ENCODE measurements at places on chromosomes 12 and 14.

- DNase-seq, result peak; percentile 62
Observed at GRCh38 chr14:52790756-52791222, 618 bp downstream of the GNPNAT1 start.

DNA sequence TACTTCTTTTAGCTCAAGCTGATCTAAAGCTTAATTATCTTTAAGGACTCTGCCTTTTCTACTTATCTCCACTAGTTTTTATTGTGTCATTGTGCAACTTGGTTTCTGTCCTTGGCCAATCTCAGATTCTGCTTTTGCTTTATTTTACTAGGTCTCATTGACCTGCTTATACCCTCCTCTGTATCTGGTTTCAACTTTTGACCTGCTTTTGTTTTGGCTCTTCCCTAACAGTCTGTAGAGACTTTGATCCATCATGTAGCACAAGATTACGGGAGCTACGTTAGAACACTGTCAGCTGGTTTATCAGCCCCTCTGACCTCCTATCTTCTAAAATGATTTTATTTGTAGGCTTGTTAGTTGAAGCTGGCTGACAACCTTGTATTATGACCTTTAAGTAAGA lies 43.6 kb downstream of the ZCRB1 start:
- no peak for DNase-seq

DNA sequence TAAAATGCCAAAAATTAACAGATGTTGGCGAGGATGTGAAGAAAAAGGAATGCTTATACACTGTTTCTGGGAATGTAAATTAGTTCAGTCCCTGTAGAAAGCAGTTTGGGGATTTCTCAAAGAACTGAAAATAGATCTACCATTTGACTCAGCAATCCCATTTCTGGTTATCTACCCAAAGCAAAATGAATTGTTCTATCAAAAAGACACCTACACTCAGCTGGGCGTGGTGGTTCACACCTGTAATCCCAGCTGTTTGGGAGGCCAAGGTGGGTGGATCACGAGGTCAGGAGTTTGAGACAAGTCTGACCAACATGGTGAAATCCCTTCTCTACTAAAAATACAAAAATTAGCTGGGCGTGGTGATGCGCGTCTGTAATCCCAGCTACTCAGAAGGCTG lies 279.3 kb upstream of the PDE3A start:
- DNase-seq, result no peak

GRCh38 chr12:74889563-74890236 lies 319.9 kb downstream of the KCNC2 start:
- DNase-seq, result no peak

GRCh38 chr12:132049876-132050275 lies 94.2 kb downstream of the DDX51 start:
- DNase-seq, result no peak

- no peak for DNase-seq
Observed at GRCh38 chr12:67925552-67925951, 63.7 kb upstream of the IFNG-AS1 start.

DNA sequence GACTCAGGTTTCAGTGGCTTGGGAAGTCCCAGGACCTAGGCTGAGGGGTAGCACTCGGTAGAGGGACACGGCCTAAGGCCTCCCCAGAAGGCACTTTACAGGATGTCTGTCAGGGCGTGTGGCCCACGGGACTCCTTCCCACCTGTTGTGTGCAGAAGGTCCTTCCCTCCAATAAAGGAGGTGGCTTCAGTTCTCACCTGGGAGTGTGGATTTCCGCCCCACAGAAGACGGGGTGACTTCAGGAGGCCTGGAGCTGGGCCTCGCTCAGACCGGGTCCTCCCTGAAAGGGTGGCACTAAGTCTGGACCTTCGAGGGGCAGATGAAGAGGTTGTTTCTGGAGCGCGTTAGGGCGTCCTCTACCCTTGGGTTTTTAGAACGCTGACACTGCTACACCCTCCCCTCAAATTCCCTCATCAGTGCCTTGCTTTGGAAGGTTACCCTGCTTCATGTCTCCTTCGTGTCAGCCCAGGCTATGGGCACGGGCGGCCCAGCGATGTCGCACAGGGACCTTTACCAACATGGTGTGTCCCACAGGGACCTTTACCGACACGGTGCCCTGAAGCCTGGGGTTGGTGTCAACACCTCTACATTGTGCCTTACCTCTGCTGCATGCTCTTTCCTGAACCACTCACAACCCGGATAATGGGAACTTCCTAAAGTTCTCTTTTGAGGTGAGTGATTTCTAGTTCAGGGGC lies 7.1 kb downstream of the SLC6A12 start:
- no peak for DNase-seq

- no peak for DNase-seq
Observed at GRCh38 chr12:20125276-20125798, 243.0 kb upstream of the PDE3A start.

- DNase-seq, result no peak
Observed at GRCh38 chr14:87756661-87757060, 236.3 kb downstream of the GALC start.

DNA sequence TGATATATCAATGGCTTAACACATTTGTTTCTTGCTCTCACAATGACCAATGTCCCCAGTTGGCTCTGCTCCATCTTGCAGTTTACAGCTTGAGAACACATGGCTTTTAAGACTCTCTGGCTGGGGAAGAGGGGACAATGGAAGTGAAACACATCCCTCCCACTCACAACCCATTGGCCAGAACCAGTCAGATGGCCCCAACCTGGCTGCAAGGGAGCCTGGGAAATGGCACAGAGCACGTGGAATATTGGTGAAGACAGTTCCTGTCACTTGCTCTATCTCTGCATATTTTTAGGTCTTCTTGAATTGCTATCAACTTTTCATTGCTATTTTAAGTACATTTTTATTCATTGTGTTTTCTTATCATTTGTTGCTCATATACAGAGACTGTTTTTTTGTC lies 345.4 kb downstream of the MED13L start:
- no peak for DNase-seq

- no peak for DNase-seq
Observed at GRCh38 chr12:98821866-98822265, 176.8 kb downstream of the APAF1 start.

GRCh38 chr12:66697404-66697803 lies 18.5 kb upstream of the GRIP1 start:
- no peak for DNase-seq

GRCh38 chr12:74552201-74552600 lies 14.6 kb downstream of the ATXN7L3B start:
- no peak for DNase-seq

- DNase-seq, result no peak
Observed at GRCh38 chr12:80979816-80980215, 42.1 kb upstream of the LIN7A start.

DNA sequence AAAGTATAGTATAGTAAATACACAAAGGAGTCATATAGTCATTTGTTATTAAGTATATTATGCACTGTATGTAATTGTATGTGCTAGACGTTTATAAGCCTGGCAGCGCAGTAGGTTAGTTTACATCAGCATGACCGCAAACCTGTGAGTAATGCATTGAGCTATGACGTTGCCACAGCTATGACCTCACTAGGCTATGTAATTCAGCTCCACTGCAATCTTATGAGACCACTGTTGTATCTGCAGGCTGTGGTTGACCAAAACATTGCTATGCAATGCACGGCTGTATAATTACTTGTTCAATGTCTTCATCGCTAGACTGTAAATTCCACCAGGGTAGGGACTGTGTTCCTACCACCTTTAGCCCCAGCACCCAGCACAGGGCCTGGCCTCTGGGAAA lies 53.2 kb upstream of the VASH1 start:
- no peak for DNase-seq

- DNase-seq, result no peak
Observed at GRCh38 chr12:57718641-57719528, 19.7 kb downstream of the AGAP2 start.

- DNase-seq, result no peak
Observed at GRCh38 chr12:76190299-76190698, 105.8 kb upstream of the NAP1L1 start.

- DNase-seq, result no peak
Observed at GRCh38 chr12:106072751-106073150, 66.0 kb downstream of the NUAK1 start.

DNA sequence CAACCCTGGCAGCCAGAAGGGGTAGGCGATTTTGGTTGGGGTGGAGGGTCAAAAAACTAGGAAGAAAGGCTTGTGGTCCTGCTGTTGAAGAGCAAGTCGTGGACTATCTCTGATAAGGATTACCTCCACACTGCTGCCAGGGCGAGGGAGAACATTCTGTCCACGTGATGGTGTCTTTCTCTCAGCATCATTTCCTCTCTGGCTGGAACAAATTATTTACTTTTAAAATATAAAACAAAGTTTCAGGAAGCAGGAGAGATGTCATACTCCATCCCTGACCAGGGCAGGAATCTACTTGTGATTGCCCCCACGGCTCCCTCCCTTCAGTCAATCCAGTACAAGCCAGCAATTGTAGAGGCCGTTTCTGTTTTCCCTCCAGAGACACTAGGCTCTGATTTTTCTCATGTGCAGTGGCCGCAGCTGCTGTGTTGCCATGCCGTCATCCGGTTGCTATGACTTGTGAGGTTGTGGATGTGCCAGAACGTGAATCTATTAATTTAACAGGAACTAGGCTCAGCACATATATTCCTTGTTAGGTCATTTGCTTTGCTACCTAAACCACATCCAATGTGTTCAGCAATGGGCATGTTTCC lies 61.5 kb upstream of the PTGR2 start:
- no peak for DNase-seq

- no peak for DNase-seq
Observed at GRCh38 chr12:65443038-65443437, 164.6 kb downstream of the MSRB3 start.

- DNase-seq, result no peak
Observed at GRCh38 chr12:8629486-8630033, 16.9 kb upstream of the AICDA start.

DNA sequence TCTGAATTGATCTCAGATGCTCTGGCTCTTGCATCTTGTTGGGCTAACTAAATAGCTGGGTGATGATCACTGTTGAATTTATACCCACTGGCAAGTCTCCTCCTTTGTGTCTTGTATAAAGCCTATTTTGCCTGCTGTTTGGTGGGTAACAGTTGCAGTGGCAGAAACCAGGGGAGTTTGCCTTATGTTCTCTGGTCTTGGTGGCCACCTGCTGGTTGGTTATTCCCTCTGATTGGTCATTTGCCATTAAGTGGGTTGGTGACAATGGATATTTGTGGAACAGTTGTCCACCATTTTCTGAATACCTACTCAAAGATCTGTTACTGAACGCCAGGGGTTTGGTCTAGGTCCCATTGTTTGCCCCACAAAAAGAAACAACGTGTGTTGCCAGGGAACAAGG lies 52.1 kb downstream of the AVPR1A start:
- no peak for DNase-seq

- DNase-seq, result no peak
Observed at GRCh38 chr14:39875028-39875427, 442.8 kb upstream of the FBXO33 start.

DNA sequence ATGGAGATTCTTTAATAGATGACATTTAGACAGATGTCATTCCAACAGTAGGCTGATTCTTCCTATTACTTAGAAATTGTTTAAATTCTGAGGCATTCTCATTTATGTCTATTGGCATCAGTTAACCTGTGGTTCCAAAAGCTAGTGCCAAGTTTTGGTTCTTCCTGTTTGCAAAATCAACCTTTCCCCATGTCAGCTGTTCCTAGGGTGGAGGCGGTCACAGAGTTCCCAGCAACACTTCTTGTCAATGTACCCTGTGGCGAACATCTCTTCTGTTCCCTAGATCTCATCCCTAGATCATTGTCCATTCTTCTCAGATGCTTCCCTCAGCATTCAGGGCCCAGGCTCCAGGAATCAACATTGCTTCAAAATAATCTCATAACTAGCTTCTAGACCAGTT lies 140.9 kb downstream of the PHLDA1 start:
- DNase-seq, result no peak

GRCh38 chr12:114933428-114934160 lies 249.6 kb upstream of the TBX3 start:
- no peak for DNase-seq

DNA sequence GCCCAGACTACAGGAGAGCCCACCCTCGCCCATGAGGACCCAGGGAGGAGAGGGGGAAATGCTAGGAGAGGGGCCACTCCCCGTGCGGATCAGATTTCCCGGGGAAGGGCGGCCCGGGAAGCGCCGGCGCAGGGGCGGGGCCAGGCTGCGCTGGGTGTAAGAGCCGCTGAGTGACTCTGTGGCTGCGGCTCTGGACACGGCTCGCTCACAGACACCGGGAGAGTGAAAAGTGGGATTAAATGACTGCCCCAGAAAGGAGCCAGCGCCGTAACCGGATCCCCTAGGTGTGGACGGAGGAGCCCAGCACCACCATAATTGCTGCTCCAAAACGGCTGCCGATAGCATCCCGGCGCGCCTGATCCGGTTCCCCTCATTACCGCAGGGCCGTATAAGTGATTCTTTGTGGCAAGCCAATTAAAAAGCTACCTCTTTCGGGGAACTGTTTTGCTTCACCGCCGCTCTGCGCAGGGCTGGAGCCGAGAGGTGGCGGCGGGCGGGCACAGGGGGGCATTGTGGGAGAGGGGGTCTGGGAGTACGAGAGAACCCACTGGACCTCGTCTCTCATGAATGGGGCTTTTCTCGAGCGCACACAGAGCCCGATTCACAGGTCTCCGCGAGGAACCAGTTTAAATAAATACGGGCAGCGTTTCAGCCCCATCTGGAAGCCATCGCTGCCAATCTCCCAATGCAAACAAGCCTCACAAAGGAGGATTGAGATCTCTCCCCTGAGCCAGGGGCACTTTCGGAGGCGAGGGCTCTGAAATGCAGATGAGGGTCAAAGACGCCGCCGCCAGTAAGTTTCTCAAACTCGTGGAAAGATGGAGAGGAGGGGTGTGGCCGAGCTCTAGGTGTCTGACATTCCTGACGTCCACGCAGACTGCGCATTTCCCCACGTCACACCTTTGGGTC lies 2.5 kb downstream of the COL2A1 start:
- peak; percentile 85 for DNase-seq

- no peak for DNase-seq
Observed at GRCh38 chr12:72268386-72268785, 3.8 kb upstream of the TRHDE start.

DNA sequence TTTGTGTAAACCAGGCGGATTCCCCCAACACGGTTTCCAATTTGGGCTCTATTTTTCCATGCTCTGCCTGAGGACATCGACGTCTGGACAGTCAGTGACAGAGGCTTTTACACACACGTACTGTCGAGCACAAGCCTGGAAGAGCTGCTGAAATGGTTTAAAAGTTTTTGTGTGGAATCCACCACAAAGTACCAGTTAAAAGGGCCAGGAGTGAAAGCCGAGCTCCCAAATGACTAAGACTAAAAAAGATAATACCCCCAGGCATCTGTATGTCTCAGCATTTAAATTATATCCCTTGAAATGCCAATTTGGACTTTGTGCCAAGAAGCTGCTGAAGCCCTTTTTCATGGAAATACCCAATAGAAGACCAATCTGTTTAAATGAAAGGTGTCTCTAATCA lies 173.2 kb downstream of the EGLN3 start:
- no peak for DNase-seq

All from nephron progenitor cell (in vitro differentiated cells).